ENCODE measurements at places on chromosomes 7 and 10.

DNA sequence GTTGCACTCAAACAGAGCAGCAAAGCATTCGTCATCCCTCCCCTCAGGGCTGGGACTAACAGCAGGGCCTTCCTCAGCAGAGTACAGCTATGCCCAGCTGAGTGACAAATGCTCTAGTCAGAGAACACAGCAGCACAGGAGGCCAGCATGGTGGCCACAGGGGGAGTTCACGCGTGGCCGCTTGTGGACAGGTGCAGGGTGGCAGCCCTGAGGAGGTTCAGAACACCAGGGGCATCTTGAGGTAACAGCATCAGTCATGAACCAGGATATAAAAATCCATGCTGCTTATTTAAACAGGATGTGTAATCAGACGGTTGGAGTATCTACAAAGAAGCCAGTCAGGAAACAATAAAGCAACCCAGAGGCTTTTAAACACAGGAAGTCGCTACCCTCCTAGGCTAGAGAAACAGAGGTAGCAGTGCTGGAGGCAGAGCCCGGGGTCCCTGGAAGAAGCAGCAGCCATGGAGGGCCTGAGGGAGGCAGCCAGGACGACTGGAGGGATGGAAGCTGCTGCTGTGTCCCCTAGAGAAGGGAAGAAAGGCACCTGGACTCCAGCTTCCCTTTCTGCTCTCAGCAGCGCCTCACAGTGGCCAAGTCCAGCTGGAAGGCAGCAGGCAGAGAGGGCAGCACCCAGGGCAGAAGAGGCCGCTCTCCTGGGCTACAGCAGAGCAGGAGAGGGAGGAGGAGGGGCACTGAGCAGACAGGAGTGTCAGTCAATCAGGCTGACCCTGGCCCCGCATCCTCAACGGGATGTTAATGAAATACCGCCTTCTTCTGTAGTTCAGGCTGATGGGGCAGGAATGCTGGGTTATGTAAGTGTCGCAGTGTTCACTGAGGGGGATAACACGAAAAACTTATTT, 70.8 kb upstream of the UCN3 start:
- peak; percentile 45 for DNase-seq

DNA sequence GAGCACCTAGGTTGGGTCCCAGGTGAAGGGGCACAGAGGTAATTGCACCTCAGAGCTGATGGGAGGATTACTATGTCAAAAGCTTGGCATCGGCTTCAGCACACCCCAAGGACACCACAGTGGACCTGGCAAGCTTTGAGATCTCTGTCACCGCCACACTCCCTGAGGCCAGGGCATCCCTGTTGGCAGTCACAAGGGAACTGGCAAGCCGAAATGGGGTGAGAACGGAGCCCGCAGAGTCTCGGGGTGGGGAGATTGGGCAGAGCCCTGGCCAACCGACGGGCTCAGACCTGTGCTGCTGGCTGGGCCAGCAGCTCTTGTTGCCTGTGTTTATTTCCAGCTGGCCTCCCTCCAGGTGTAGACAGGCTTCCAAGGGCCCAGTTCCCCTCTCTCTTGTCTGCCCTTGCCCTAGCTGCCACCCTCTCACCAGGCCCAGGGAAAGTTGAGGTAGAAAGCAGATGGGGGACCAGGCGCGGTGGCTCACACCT, 2.5 kb downstream of the HSPB1 start:
- DNase-seq: no peak

DNA sequence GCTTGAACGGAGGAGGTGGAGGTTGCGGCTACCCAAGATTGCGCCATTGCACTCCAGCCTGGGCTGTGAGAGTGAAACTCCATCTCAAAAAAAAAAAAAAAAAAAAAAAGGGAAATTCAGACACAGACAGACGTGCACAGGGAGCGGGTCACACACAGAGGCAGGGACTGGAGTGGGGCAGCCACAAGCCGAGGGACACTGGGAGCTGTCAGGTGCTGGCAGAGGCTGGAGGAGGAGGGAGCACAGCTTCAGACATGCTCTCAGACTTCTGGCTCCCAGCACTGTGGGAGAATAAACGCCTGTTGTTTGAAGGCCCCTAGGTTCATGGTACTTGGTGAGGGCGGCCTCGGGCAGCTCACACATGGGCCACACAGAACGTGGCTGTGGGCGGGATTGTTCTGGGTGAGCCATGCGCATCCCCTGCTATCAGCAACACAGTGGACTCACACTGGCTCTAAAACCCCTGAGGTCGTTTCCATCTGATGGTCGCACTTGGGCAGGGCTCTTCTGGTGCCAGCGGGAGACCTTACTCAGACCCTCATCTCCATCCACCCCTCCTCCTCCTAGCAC, 375.9 kb downstream of the DNAJB6 start:
- no peak for DNase-seq

DNA sequence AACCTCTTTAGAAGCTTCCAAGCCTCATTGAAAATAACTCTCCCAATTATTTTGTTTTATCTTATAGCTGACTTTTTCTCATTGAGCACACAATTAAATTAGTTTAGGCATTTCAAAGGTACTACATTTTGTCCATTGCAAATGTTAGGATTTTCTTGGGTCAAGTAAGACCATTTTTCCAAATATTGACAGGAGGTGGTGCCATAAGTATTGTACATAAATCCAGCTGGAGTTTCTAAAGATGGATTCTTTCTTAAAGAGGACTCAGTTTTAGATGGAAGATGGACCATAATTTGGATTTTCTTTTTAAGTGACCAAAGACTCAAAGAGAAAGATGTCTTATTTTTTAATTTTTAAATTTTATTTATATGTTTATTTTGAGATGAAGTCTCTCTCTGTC, 12.3 kb upstream of the OPN4 start:
- DNase-seq: no peak

GRCh38 chr10:74419491-74419951, 268.5 kb downstream of the ADK start:
- DNase-seq: no peak

Data from AG20443 (cell line).